Melanocyte of skin (primary cell): ENCODE measurements at places on chromosomes 6 and 20. TPM values are rescaled to one million over a fixed set of nuclear protein-coding genes. Genes with fewer than 3 reads are reported as not detected.

The IP6K3 gene
- 1.8 and 4.1 TPM in 2 replicates for total RNA-seq

The WFDC2 gene
- total RNA-seq, result not detected in 2 replicates

The CAGE1 gene
- not detected in 2 replicates for total RNA-seq

The TNFRSF6B gene
- 0.67 TPM in 1 of 2 replicates, not detected in the other for total RNA-seq

The PGC gene
- not detected in 2 replicates for total RNA-seq

The SLC22A7 gene
- total RNA-seq, result not detected in 2 replicates

The SAPCD1 gene
- total RNA-seq, result 0.69 and 1.5 TPM in 2 replicates

The UFL1 gene
- total RNA-seq, result 25.1 and 34.2 TPM in 2 replicates

The GGT7 gene
- total RNA-seq, result 7.4 and 8.0 TPM in 2 replicates

The PTK7 gene
- 21.7 and 36.6 TPM in 2 replicates for total RNA-seq

The KCNB1 gene
- total RNA-seq, result not detected in 2 replicates

The TRIM15 gene
- not detected in 2 replicates for total RNA-seq

The SLC17A5 gene
- total RNA-seq, result 16.7 and 21.4 TPM in 2 replicates

The RIMS1 gene
- not detected in 2 replicates for total RNA-seq

The GLYATL3 gene
- not detected in 2 replicates for total RNA-seq

The DEF6 gene
- under 0.01 and 1.1 TPM in 2 replicates for total RNA-seq

The PRR18 gene
- not detected in 2 replicates for total RNA-seq

The SUPT3H gene
- 5.3 and 5.7 TPM in 2 replicates for total RNA-seq

The BHLHE23 gene
- not detected in 2 replicates for total RNA-seq

The RIPOR3 gene
- not detected in 2 replicates for total RNA-seq

The IL20RA gene
- not detected in 2 replicates for total RNA-seq

The TMC2 gene
- not detected in 2 replicates for total RNA-seq

The SDHAF4 gene
- total RNA-seq, result 6.5 and 19.3 TPM in 2 replicates

The SRSF12 gene
- 1.7 and 1.8 TPM in 2 replicates for total RNA-seq

The PET117 gene
- 15.7 and 21.4 TPM in 2 replicates for total RNA-seq

The DAAM2 gene
- 61.3 and 92.7 TPM in 2 replicates for total RNA-seq

The PPIL6 gene
- 6.0 and 7.7 TPM in 2 replicates for total RNA-seq
